Activated T-helper 2 cell treated with anti-CD3 and anti-CD28 coated beads, Interferon-gamma antibody, Interleukin-2, Interleukin-4, amounts not matched to agents 10 μg/mL and 5 μg/mL and 100 μg/mL, durations not matched to agents 14 hours and 24 hours and 36 hours (primary cell): ENCODE measurements at places on chromosomes 1 and 21.

DNA sequence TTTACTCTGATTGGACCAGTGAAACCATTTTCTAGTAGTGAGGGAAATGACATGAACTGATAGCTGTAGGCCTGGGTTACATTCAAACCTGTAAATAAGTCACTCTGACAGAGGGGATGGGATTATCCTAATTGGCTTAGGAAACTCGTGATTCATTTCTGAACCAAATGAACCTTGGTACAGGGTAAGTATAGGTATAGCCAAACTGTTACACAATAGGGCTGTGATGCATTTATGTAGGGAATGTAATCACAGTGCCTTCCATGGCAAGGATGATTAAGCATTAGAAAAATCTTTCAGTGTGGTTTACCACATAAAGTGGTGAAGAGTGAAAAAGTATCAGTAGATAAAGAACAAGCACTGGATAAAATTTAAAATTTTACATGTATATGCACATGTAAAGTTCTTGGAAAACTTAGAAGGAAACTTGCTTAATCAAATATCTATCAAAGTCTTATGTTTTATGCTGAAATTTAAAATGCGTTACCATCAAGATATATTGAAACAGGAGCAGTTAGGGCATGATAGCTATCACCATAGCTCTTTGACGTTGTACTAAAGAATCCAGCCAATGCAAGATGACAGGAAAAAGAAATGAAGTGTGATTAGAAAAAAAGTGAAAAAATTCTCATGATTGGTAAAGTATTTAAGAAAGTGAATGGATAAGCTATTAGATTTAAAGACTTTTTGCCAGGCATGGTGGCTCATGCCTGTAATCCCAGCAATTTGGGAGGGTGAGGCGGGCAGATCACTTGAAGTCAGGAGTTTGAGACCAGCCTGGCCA lies 63.0 kb downstream of the RABGAP1L start:
- H3K4me3 ChIP-seq = no peak overlapping the region
- H3K27me3 ChIP-seq = no peaks in the 10 kb centered on the region
- no peak for DNase-seq
- no peak overlapping the region for H3K27ac ChIP-seq

- H3K27me3 ChIP-seq = no peaks in the 10 kb centered on the region
- no peaks in the 10 kb centered on the region for H3K36me3 ChIP-seq
- no peak overlapping the region for H3K4me3 ChIP-seq
- no peaks in the 10 kb centered on the region for H3K4me1 ChIP-seq
- no peak overlapping the region for H3K27ac ChIP-seq
Measured at GRCh38 chr1:90417126-90417525, 300.0 kb downstream of the BARHL2 start.

DNA sequence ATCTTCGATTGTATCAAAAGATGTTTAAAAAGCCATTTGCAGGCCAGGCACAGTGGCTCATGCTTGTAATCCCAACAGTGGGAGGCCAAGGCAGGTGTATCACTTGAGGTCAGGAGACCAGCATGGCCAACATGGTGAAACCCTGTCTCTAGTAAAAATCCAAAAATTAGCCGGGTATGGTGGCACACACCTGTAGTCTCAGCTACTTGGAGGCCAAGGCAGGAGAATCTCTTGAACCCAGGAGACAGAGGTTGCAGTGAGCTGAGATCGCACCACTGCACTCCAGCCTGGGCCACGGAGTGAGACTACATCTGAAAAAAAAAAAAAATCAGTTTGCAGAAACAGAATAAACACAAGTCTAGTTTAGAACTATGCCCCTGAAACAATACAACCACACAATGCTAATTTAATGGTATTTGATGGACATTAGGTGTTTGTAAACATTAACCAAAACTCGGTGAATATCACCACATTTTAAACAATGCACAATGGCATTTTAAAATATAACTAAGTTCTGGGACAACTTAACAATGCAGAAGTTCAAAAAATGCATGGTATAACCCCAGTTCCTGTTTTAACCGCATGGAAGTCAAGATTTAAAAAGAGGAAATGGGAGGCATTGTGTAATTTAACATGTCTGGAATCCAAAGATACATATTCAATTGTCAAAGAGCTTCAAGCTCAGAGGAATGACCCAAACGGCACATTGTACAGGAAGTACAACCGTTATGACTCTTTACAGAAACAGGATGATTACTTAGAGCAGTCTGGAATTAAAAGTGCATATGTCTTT lies 7.1 kb upstream of the PTTG1IP start:
- no peak overlapping the region for H3K4me3 ChIP-seq
- H3K36me3 ChIP-seq = peaks cover 3% of the 10 kb centered on the region
- no peak for DNase-seq
- peaks cover 24% of the 10 kb centered on the region for H3K4me1 ChIP-seq

GRCh38 chr1:116581323-116581885 lies 10.6 kb upstream of the CD58 start:
- no peaks in the 10 kb centered on the region for H3K27me3 ChIP-seq
- H3K4me3 ChIP-seq = no peak overlapping the region
- H3K4me1 ChIP-seq = peaks cover 2% of the 10 kb centered on the region
- no peak for DNase-seq
- H3K27ac ChIP-seq = no peak overlapping the region

- H3K4me1 ChIP-seq = no peaks in the 10 kb centered on the region
- peaks cover 32% of the 10 kb centered on the region for H3K27me3 ChIP-seq
- no peak overlapping the region for H3K4me3 ChIP-seq
- H3K27ac ChIP-seq = no peak overlapping the region
- DNase-seq = no peak
- H3K36me3 ChIP-seq = no peaks in the 10 kb centered on the region
Measured at GRCh38 chr1:203442821-203443220, 32.8 kb upstream of the PRELP start.
